ENCODE measurements at places on chromosomes 2 and 18.

GRCh38 chr2:191152482-191153240, 1.9 kb upstream of the STAT4 start:
- no peak for DNase-seq

DNA sequence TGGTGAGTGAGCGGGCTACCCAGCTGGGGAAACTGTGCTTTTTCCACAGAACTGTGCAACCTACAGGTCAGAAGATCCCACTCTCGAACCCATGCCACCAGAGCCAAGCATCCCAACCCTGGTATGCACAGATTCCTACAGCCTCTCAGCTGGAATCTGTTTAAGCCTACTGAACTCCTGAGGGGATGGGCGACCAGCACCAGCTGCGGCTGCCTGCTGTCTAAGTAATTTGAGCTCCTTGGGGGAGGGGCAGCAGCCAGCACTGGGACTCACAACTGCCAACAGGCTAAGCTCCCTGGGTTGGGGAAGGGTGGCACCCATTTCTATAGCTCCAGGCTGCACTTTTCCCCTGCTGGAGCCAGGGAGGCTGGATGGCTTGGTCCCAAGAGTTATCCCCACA, 11.8 kb downstream of the CYP27C1 start:
- DNase-seq = no peak

DNA sequence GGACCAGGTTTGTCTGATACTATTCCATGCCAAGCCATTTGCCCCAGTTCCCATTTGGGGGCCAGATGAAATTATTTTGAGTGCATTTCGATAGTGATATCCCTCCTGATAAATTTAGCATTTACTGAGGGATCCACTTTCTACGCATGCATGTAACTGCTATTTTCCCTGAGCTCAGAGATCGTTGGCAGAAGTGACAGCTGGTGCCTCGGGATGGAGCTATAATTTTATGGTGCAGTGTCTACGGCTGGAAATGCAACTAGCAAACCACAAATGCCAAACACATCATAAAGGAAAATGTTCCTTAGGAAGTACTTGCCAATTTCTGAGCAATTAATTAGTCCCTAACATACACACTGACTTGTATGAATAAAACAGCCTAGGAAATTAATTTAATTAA, 254.8 kb downstream of the SLC8A1 start:
- no peak for DNase-seq

DNA sequence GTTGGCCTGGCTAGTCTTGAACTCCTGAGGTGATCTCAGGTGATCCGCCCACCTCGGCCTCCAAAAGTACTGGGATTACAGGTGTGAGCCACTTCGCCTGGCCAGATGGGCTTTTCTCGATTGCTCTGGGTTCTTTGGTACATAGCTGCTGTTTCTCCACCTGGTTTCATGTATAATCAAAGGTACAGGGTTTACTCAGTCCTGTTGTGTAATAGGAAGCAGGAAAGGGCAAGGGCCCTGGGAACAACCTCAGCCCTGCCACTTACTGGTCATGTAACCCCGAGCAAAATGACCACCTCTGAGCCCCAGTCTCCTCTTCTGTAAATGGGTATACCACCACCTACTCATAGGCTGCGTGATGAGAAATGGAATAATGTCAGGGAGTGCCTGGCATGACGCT, 34.0 kb downstream of the RMC1 start:
- no peak for DNase-seq

DNA sequence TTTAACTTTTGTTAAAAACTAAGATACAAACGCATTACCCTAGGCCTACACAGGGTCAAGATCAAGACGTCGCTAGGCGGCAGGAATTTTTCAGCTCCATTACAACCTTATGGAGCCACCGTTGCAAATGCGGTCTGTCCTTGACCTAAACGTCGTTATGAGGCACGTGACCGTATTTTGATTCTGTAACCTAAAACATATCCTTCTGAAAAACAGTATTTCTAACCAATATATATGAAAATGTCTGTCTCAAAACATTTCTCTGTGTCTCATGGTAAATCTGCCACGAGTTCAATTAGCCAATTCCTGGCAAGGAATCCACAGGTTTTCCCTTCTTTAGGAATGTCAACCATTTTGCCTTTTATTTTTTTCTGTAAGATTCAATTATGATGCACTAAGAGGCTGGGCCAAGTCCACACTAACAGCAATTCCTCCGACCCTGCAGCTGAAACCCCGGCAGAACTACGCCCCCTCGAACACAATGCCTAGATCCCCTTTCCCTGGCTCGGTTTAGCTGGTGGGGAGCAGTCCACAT, 1.7 kb downstream of the RTN4 start:
- no peak for DNase-seq

- no peak for DNase-seq
Measured at GRCh38 chr2:71944806-71945602, 202.7 kb downstream of the CYP26B1 start.

DNA sequence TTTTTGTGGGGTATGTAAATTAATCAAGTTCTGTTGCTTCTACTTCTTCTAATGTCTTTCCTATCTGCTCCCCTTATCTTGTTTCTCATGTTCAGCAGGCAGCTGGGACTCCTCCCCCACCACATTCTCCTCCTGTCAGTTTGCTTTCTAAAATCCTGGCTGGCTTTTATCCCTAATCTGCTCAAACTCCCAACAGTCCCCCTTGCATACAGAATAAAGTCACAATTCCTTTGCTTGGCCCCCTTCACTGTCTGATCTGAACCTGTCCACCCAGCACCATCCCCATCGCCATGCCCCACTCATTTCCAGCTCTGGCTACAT, 2.2 kb downstream of the CFAP221 start:
- DNase-seq = no peak

DNA sequence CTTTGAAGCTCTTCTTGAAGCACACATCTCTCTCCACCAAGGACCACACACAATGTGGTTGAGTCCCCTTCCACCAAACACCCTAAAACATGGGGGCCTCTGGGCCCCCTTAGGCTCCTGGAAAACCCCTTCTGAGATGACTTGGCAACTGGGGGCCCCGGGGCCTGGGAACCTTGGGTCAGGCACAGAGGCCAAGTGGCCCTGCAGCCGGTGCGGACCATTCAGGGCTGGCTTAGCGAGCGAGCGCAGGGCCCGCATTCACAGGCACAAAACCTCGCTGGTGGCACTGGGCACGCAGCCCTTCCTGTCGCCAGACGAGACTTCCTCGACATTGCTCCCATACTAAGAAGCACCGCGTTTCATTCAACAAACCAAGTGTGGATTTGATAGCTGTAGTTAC, 111.2 kb upstream of the ID2 start:
- no peak for DNase-seq

DNA sequence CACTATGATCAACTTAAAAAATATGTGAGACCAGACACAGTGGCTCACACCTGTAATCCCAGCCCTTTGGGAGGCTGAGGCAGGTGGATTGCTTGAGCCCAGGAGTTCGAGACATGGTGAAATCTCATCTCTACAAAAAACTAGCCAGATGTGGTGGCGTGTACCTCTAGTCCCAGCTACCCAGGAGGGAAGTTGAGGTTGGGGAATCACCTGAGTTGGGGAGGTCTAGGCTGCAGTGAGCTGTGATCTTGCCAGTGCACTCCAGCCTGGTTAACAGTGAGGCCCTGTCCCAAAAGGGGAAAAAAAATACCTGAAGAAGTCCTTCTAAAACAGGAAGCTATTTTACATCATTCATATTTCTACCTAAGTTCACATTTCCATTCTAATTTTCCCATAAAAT, 144.0 kb downstream of the EML6 start:
- DNase-seq = no peak

GRCh38 chr18:62245699-62246098, 58.6 kb downstream of the RELCH start:
- no peak for DNase-seq

- no peak for DNase-seq
Measured at GRCh38 chr2:70475266-70475665, 78.4 kb downstream of the TGFA start.

GRCh38 chr18:33558529-33558928, 19.5 kb upstream of the ASXL3 start:
- no peak for DNase-seq
